Renal cortical epithelial cell (primary cell): ENCODE measurements at places on chromosomes 6 and 20.
A peak's percentile ranks its signal among the peaks of the same experiment; 100 is the strongest.

- DNase-seq: no peak
Measured at GRCh38 chr6:142500250-142500786, 198.5 kb downstream of the ADGRG6 start.

- no peak for DNase-seq
Measured at GRCh38 chr6:157224178-157224950, 99.0 kb downstream of the TMEM242 start.

DNA sequence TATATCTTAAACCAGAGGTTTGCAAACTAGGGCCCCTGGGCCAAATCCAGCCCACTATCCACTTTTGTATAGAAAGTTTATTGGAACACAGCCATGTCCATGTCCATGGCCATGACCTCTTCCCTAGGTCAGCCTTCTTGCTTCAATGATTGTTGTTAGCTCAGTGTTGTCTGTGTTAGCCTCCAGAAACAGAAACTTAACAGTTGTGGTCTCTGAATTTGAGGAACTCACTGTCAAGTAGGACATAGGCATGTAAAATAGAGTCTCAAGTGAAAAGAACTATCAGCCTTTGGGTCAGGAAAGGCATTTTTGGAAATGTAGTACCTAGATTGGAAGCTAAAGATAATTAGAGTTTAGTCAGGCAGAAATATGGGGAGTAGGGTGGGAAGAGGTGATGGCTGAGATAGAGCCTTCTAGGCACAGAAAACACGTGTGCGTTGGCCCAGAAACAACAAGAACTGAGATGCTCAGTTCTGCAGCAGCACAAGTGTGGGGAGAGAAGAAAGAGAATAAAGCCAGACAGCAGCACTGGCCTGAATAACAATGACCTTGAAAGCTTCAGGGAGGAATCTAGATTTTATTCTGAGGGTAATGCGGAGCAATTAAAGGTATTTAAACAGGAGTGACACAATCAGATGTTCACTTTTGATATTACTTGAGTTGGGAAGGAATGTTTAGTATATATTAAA, 87.0 kb upstream of the OLIG3 start:
- no peak for DNase-seq

DNA sequence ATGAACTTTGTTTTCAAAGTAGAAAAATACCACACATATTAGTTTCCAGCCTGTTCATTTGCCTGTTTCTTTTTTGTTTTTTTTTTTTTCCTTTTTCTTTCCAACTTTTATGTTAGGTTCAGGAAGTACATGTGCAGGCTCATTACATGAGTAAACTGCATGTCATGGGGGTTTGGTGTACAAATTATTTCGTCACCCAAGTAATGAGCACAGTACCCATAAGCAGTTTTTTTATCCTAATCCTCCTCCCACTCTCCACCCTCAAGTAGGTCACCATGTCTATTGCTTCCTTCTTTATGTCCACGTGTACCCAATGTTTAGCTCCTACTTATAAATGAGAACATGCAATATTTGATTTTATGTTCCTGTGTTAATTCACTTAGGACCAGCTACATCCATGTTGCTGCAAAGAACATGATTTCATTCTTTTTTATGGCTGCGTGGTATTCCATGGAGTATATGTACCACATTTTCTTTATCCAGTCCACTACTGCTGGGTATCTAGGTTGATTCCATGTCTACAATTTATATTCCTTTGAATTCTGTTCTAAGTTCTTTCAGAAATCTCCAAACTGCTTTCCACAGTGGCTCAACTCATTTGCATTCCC, 31.8 kb downstream of the SNX14 start:
- no peak for DNase-seq

- no peak for DNase-seq
Measured at GRCh38 chr6:149118737-149119653, 198.5 kb upstream of the TAB2 start.

DNA sequence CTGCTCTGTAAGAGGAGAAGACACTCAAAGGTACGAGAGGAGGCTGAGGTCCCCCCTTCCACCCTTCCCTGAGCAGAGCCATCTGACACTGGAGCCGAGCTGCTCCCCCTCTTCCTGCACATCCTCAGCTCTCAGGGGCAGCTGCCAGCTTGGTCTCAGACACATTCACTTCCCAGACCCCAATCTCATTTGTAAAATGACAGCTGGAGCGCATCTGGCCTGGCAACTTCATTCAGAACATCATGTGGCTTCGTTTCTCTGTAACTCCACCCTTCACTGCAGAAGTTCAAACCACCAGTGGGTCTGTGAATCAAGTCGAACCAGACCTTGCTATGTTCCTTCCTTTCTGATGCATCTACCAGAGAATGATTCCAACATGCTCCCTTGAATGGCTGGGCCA, 145.6 kb upstream of the CDH4 start:
- DNase-seq: no peak

DNA sequence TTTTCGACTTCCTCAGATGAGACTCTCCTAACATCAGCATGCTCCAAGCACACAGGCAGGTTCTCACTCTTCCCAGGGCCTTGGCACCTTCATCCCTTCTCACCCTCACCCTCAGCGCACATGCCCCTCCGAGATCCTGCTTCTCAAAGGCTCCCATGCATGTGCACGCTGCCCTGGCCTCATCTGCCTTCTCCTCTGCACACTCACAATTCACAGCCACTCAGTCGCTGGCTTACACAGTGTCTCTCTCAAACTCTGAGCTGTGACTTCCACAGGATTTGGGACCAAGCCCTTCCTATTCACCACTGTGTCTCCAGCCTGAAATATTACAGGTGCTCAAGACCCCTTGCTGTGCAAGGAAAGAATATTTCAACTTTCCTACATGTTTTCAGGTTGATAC, 30.3 kb downstream of the WDR27 start:
- DNase-seq: no peak

DNA sequence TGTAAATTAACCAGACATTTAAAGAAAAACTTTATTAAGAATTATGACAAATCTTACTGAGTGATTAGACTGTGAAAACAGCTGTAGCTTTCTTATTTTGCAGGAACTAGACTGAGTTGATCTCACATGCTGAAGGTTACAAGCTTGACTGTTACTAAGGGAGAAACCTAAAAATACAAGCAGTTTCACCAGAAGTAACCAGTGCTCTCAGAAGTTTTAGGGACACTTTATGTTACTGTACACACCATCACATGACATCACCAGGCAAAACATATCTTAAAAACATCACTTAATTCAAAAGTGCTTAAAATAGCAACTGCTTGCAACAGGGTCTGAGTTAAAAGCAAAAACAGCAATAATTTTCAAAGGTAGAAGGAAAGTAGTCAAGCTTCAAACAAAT, 5.4 kb downstream of the FBXO30 start:
- DNase-seq: peak; percentile 3

- peak; percentile 87 for DNase-seq
Measured at GRCh38 chr6:131979515-131980337, 28.6 kb upstream of the CCN2 start.

- peak; percentile 89 for DNase-seq
Measured at GRCh38 chr20:35093267-35093884, 769 bp upstream of the TRPC4AP start.

GRCh38 chr20:49589747-49590146, 21.8 kb upstream of the PTGIS start:
- DNase-seq: no peak

DNA sequence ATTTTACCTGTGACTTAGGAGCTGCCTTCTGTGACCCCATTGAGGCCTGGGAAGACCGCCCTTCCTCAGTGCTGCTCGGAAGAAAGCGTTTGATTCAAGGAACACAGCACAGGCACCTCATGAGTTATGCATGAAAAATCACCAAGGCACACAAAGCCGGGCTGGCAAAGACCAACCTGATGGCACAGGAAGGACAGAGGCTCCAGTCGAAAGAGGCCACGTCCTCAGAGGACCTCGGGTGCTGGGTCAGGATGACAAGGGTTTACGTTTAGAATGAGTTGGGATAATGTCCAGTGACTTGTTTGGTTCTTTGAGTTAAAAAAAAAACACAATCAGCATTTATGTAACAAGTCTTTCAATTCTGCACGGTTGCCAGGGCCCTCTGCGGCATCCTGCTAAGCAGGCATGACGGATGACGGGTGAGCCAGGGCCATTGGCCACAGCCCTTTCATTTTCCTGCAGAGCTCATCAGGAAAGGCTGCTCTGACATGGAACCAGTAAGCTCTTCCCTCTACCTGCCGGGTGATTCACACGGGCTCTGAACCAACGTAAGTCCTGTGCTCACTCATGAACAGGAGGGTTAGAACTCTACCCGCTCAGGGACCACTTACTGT, 112.8 kb downstream of the DACT2 start:
- peak; percentile 79 for DNase-seq

GRCh38 chr6:39572661-39573340, 152.4 kb downstream of the KIF6 start:
- DNase-seq: no peak

DNA sequence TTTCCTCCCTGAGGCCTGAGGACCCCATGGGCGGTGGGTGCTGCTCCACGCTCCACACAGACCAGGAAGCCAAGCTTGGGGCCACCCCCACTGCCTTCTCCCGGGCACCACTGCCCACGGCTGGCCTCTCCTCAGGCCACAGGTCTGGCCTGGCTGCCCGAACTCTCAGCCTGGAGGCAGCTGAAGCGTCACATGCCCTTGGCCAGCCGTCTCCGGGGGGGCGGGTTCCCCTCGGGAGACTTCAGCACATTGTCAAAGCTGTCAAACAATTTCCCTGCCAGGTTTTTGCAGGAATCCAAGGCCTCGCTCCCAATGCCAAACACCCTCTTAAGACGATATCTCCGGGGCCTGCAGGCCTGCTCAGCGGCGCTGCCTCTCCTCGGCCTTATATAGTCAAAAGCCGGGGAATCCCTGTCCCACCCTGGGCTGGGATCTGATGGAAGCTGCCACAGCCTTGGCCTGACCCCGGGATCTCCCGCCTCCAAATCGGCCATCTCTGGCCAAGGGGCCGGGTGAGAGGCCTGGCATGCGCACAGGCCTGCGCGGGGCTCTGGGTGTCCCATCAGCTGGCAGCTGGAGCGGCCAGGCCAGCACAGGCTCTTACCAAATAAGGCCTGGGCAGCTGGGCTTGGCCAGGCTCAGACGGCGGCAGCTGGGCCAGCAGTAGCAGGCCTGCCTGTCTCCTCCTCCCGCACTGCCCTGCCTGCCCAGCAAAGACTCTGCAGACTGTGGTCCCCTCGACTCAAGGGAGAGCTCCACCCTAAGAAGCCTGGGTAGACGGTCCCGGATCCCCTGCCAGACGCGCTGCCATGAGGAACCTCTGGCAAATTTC, 49.7 kb downstream of the RBM38 start:
- DNase-seq: no peak

DNA sequence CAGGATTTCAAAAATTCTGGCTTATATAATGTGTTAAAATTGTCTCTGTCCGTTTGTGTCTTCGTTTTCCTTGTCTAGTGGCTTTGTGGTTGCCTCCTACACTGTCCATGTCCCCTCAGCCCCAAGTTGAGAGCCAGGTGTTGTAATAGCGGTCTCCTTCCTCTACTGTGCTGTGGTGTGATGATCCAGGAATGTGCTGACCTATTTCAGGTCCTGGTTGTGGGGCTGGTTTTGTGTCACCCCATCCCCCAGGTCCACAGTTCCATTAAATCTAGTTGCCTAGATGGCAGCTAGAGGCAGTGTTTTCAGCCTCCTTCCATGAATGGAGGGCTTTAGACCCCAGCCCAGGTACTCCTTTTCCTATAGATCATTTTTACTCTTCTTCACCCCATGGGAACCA, 128.7 kb downstream of the DNAH8 start:
- no peak for DNase-seq

- DNase-seq: peak; percentile 51
Measured at GRCh38 chr6:100657678-100658330, 193.1 kb upstream of the SIM1 start.

DNA sequence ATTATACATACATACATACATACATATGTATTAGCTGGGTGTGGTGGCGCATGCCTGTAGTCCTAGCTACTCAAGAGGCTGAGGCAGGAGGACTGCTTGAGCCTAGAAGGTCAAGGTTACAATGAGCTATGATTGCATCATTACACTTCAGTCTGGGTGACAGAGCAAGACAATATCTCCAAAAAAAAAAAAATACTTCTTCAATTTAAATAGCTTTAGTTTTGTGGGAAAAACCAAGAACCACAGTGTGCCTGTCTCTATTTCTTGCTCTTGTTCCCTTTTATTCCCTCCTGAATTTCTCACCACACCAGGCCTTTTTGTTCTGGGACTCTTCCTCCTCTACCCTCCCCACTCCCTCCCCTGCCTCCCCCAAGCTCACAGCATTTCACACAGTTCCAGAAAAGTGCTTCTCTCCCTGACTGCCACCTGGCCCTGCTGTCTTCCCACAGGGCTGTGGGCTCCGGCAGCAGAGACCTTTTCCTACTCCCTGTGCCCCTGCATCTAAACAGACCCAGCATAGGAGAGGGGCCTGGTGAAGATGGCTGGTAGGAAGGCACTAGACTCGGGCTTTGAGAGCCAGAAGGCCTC, 1.3 kb downstream of the C20orf203 start:
- no peak for DNase-seq

- no peak for DNase-seq
Measured at GRCh38 chr6:4114123-4114522, 21.3 kb downstream of the ECI2 start.

- DNase-seq: no peak
Measured at GRCh38 chr20:9285617-9286016, 216.7 kb downstream of the PLCB4 start.

DNA sequence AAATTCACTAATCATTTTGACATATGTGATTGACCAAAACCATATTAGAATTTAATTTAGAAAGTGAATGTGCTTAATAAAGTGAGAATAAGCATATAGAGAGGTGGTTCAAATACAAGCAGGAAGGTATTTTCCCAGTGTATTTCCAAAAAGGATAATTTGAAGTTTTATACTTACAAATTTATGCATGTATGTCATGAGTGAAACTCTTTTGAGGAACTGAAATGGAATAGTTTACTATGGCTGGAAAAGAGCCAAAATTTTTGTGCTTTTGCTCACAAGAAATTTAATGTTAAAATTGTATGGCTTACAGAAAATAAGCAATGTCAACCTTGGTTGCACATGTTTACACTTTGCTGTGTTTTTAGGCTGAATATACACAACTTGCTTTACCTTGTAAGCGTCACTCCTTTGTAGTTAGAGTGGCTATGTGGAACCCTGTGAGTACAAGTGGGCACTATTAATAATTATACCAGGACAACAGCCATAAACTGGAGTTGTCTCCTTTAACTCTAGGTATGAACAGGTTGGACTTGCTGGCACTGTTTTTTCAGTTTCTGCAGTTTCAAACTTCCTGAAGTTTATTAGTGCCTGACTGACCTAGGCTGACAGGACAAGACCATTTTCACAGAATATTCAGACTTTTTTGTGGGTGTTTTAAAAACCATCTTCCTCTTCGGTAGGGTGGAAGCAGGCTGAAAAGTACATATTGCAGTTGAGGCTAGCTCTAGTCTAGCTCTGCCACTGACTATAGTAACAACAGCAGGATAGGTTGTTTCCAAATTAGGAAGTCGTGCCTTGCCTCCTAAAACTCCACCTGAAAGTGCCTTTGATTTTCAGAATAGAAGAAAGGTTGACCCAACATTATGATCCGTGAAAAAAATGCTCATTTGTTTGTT, 6.0 kb downstream of the AFDN start:
- peak; percentile 76 for DNase-seq
